ENCODE measurements at places on chromosomes 3 and 15. TPM values are rescaled to one million over a fixed set of nuclear protein-coding genes. Genes with fewer than 3 reads are reported as not detected.

Gene RNF7
- total RNA-seq: 84.3 TPM

Gene SAMD7
- not detected for total RNA-seq

Gene CAPN3
- 5.1 TPM for total RNA-seq

Gene IL17RB
- total RNA-seq: 0.24 TPM

Gene FGF7
- total RNA-seq: 0.32 TPM

Gene SNURF
- total RNA-seq: 20.5 TPM

DNA sequence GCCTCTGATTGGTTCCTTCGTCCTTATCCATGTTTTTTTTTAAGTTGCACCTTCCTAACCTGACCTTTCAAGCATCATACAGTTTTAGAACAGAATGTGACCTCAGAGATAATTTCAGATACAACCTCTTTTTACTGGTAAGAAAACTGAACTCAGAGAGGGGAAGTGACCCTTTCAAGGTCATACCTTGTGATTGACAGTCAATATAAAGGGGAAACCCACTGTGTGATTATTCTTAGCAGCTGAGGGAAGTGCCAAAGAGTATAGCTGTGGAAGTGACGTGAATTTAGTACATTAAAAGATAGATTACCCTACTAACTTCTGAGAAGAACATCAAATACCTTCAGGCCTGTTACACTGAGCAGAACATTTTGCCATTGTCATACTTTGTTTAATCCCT, 319.4 kb downstream of the NEK10 start:
- no peak overlapping the region for H3K4me3 ChIP-seq
- H3K4me1 ChIP-seq: no peaks in the 10 kb centered on the region
- no peak for DNase-seq
- H3K27me3 ChIP-seq: peaks cover 3% of the 10 kb centered on the region

DNA sequence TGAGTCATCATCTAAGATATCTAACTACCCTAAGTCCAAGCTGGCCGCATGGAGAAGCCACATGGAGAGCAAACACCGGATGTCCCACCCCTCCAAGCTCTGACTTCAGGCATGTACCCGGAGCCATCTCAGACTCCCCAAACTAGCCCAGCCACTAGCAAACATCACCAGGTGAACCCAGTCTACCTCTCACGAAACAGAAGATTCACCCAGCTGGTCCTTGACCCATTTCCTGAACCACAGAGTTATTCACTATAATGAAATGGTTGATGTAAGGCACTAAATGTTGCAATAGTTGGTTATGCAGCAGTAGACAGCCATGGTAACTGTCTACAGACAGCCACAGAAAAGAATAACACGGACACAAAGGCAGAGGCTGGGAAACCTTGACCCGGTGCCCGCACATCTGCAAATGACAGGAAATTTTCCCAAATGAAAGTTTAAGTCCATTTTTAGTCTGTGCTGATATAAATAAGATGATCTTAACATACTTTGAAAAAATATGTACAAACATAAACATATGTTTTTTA, 265.5 kb upstream of the ATP10A start:
- no peak for DNase-seq
- no peaks in the 10 kb centered on the region for H3K4me1 ChIP-seq

GRCh38 chr3:107236655-107237337, 140.4 kb upstream of the CCDC54 start:
- no peaks in the 10 kb centered on the region for H3K27me3 ChIP-seq
- no peak overlapping the region for H3K4me3 ChIP-seq
- peak overlapping the region; percentile 87 for H3K27ac ChIP-seq
- H3K4me1 ChIP-seq: peaks cover 27% of the 10 kb centered on the region
- H3K36me3 ChIP-seq: no peaks in the 10 kb centered on the region

DNA sequence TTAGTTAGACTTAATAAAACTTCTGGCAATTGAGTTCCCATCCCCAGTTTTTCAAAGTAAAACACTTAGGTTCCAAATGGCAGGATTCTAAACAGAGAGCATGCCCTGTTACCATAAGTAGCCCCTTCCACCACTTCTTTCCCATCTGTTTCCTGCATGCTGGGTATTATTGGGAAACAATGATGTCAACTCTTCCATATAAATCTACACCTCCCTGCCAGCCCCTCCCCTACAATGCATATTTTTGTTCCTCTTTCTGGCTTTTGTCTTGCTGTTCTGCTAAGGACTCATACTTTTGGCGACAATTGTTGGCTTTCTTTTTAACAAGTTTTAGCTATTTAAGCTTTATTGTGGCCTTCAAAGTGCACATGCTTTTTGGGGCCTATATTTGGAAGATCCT, 11.1 kb downstream of the ARHGAP31 start:
- H3K4me3 ChIP-seq: no peak overlapping the region
- H3K27me3 ChIP-seq: no peaks in the 10 kb centered on the region
- no peak for DNase-seq
- H3K36me3 ChIP-seq: peaks cover 12% of the 10 kb centered on the region

- H3K27me3 ChIP-seq: no peaks in the 10 kb centered on the region
- H3K36me3 ChIP-seq: no peaks in the 10 kb centered on the region
- H3K4me1 ChIP-seq: peaks cover 30% of the 10 kb centered on the region
- DNase-seq: no peak
- no peak overlapping the region for H3K4me3 ChIP-seq
Observed at GRCh38 chr15:25903024-25903581, 40.0 kb upstream of the ATP10A start.

DNA sequence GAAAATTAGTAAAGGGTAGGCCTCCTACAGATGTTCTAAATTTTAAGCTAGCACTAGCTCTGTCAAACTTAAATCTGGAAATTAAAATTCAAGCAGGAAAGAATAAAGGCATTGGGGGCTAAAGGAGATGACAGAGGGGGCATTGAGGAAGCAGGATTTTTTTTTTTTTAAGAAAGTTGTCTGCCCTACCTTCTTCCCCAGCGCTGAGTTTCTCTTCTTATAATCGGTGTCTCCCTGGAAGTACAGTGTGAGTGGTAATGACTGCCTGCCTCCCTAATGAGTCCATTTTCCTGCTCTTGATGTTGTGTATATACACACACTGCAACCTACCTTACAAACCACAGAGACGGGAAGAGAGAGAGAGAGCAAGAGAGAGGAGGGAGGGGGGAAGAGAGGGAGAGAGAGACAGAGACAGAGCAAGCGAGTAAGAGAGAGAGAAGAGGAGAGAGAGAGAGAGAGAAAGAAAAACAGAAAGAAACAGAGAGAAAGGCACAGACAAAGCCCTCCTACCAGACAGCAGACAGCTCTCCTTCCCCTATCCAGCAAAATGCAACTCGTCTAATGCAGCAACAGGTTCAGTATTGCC, 47.0 kb downstream of the ZBTB20 start:
- peaks cover 4% of the 10 kb centered on the region for H3K36me3 ChIP-seq
- no peak for DNase-seq
- peak overlapping the region; percentile 87 for H3K27ac ChIP-seq
- H3K4me1 ChIP-seq: peaks cover 20% of the 10 kb centered on the region

- DNase-seq: no peak
- no peaks in the 10 kb centered on the region for H3K36me3 ChIP-seq
- H3K27ac ChIP-seq: no peak overlapping the region
- H3K4me3 ChIP-seq: no peak overlapping the region
- H3K27me3 ChIP-seq: peaks cover 79% of the 10 kb centered on the region
Observed at GRCh38 chr3:193943200-193943599, 192.7 kb upstream of the HES1 start.

GRCh38 chr3:59374818-59375211, 325.0 kb upstream of the CFAP20DC start:
- H3K36me3 ChIP-seq: no peaks in the 10 kb centered on the region
- H3K4me1 ChIP-seq: no peaks in the 10 kb centered on the region
- H3K4me3 ChIP-seq: no peak overlapping the region

GRCh38 chr3:70476174-70476573, 163.7 kb upstream of the MDFIC2 start:
- H3K27me3 ChIP-seq: no peaks in the 10 kb centered on the region
- peaks cover 3% of the 10 kb centered on the region for H3K36me3 ChIP-seq
- H3K27ac ChIP-seq: no peak overlapping the region
- H3K4me3 ChIP-seq: no peak overlapping the region
- peaks cover 11% of the 10 kb centered on the region for H3K4me1 ChIP-seq

DNA sequence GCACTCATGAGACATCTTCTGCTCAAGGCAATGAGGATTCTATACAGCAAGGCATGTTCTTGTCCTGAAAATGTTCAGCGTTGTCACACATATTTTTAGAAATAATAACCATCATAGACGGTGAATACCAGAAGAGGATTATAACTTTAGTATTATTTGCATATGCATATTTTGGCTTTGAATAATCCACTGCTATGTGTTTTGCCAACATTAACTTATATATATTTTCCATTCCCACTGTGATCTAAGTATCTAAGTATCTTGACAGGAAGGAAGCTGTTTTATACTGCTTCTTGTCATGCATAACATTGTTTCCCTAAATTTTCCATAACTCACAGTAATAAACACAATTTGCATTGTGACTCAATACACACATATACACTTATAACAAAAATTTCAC, 509.5 kb downstream of the TBL1XR1 start:
- no peaks in the 10 kb centered on the region for H3K27me3 ChIP-seq
- DNase-seq: no peak
- H3K27ac ChIP-seq: no peak overlapping the region
- no peak overlapping the region for H3K4me3 ChIP-seq

GRCh38 chr3:16239780-16240179, 25.0 kb downstream of the DPH3 start:
- DNase-seq: no peak
- H3K27ac ChIP-seq: peak overlapping the region; percentile 8

DNA sequence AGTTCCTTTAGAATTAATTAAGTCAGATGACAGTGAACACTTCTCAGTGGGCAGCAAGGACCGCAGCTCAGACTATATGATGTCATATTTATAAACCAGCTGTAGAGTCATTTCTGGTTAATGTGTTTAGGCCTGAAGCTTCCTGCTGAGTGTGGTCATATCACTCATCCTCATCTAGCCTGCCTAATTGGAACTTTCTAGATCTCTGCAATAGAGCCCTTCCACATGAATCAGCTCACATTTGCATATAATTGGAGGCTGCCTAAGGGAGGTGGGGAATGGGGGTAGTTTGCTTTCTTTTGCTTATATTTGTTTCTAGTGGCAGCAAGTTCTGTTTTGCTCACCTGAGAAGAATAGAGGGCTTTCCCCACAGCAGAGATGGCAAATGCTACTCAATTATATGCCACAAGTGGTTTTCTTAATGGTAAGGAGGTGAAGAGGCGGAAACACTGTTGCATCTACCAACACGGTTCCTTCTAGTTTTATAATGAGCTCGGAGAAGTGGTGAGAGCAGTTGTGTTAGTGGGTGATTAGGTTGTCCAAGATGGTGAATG, 148.1 kb downstream of the KLHL25 start:
- H3K27me3 ChIP-seq: no peaks in the 10 kb centered on the region
- H3K4me1 ChIP-seq: peaks cover 23% of the 10 kb centered on the region
- no peak overlapping the region for H3K4me3 ChIP-seq
- H3K36me3 ChIP-seq: peaks cover 31% of the 10 kb centered on the region

DNA sequence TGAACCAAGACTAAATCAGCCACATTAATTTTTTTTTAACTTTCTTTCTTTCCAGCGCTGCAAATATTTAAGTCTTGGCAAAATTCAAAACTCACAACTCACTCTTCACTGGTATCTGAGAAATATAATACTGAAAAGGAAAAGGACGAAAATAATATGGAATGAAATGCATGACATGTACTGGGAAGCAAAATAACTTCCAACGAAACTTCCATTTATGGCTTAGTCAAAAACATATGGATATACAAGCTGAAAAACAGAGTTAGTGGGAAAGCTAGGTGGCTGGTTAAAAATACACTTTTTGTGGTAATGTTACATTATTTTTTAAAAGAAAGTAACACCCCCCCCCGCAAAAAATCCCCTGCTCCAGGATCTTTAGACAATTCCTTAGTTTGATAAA, 86.1 kb downstream of the TM4SF4 start:
- no peak overlapping the region for H3K4me3 ChIP-seq
- H3K27me3 ChIP-seq: no peaks in the 10 kb centered on the region

GRCh38 chr3:154658000-154658399, 228.0 kb upstream of the GPR149 start:
- H3K4me3 ChIP-seq: no peak overlapping the region
- H3K36me3 ChIP-seq: no peaks in the 10 kb centered on the region
- H3K4me1 ChIP-seq: no peaks in the 10 kb centered on the region
- no peak for DNase-seq
- peaks cover 2% of the 10 kb centered on the region for H3K27me3 ChIP-seq
- no peak overlapping the region for H3K27ac ChIP-seq

DNA sequence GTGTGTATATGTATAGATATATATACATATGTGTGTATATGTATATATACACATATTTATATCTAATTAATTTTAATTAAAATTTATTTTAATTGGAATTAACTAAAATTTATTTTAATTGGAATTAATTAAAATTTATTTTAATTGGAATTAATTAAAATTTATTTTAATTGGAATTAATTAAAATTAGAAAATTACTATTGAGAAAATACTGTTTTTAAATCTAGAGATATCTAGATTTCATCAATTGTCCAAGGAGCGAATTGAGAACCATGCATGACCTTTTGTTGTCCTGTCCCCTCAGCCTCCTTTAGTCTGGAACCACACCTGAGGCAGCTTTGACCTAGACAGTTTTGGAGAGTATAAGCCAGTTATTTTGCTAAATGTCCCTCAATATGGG, 1.8 kb downstream of the MOBP start:
- no peak overlapping the region for H3K4me3 ChIP-seq
- H3K36me3 ChIP-seq: no peaks in the 10 kb centered on the region
- no peak overlapping the region for H3K27ac ChIP-seq
- no peak for DNase-seq
- no peaks in the 10 kb centered on the region for H3K4me1 ChIP-seq
- H3K27me3 ChIP-seq: peaks cover 8% of the 10 kb centered on the region

- peaks cover 9% of the 10 kb centered on the region for H3K4me1 ChIP-seq
- H3K36me3 ChIP-seq: no peaks in the 10 kb centered on the region
- no peak overlapping the region for H3K4me3 ChIP-seq
- H3K27ac ChIP-seq: no peak overlapping the region
Observed at GRCh38 chr15:84823282-84823878, 6.2 kb downstream of the ALPK3 start.

DNA sequence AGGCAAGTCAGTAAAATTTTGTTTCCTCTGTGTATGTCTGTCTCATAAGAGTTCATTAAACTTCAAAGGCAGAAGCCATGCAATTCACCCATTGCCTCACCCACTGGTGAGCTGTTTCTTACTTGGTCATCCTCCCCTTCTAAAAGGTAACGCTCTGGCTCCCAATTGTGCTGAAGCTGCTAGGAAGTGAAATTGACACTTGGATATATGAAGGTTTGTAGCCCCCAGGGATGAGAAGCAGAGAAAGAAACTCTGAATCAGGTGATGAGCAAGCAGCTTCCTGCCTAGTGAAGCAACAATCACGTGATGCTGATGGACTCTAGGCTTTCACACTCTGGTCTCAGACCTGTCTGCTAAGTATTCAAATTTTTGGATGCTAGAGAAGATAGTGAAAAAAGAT, 70.7 kb downstream of the CD200R1L start:
- peaks cover 51% of the 10 kb centered on the region for H3K4me1 ChIP-seq
- no peaks in the 10 kb centered on the region for H3K27me3 ChIP-seq
- H3K27ac ChIP-seq: no peak overlapping the region
- DNase-seq: no peak

GRCh38 chr3:3636815-3637214, 162.4 kb upstream of the LRRN1 start:
- DNase-seq: no peak
- H3K27me3 ChIP-seq: no peaks in the 10 kb centered on the region
- peaks cover 7% of the 10 kb centered on the region for H3K4me1 ChIP-seq
- no peaks in the 10 kb centered on the region for H3K36me3 ChIP-seq
- no peak overlapping the region for H3K27ac ChIP-seq
- H3K4me3 ChIP-seq: no peak overlapping the region

- H3K4me1 ChIP-seq: peaks cover 74% of the 10 kb centered on the region
- DNase-seq: no peak
- H3K27ac ChIP-seq: peak overlapping the region; percentile 83
- no peaks in the 10 kb centered on the region for H3K27me3 ChIP-seq
- H3K36me3 ChIP-seq: peaks cover 12% of the 10 kb centered on the region
Observed at GRCh38 chr3:86830566-86830965, 160.4 kb downstream of the VGLL3 start.

- no peaks in the 10 kb centered on the region for H3K27me3 ChIP-seq
- no peak overlapping the region for H3K4me3 ChIP-seq
- H3K36me3 ChIP-seq: no peaks in the 10 kb centered on the region
- H3K4me1 ChIP-seq: peaks cover 6% of the 10 kb centered on the region
- H3K27ac ChIP-seq: no peak overlapping the region
Observed at GRCh38 chr15:82742134-82742533, 32.5 kb upstream of the AP3B2 start.

Data from osteocyte (in vitro differentiated cells).